Osteoblast (primary cell): ENCODE measurements at places on chromosomes 3 and 15. TPM values are rescaled to one million over a fixed set of nuclear protein-coding genes. Genes with fewer than 3 reads are reported as not detected.

DNA sequence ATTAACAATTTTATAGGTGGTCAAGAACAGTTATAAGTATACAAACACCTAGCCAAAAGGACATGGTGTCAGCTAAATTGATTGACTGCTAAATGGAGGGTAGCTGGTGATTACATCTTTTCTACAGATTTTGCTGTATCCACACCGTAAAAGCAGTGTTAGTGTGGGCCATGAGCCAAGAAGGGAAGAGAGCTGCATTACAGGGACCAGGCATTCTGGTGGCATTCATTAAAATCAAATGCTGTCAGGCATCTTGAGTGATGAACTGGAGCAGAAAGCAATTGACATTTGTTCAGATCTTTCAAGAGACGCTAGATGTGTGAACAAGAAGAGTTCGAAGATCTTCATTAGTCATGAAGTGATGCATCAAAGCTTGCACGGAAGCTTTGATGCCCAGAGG lies 177.9 kb downstream of the ARPP21 start:
- DNase-seq: no peak

- DNase-seq: no peak
Measured at GRCh38 chr3:46098319-46098761, 71.1 kb upstream of the XCR1 start.

DNA sequence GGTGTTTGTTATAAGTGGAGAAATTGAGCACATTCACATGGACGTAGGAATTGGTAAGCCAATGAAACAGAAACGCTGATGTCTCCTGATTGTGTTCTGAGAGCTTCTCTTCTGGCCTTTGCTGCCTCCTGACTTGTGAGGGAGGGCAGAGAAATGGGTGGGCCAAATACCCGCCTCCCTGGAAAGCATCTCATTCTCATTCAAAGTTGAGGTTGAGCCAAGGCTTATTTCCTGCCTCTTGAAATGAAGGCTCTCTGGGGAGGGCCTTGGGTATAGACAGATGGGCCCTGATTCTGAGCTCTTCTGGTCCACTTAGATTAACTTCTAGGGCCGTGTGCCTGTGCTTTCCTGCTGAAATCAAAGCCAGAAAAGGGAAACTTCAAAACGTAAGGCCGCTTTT lies 57.4 kb upstream of the MYZAP start:
- DNase-seq: no peak

The GRAMD2A gene
- not detected in 2 replicates for total RNA-seq

DNA sequence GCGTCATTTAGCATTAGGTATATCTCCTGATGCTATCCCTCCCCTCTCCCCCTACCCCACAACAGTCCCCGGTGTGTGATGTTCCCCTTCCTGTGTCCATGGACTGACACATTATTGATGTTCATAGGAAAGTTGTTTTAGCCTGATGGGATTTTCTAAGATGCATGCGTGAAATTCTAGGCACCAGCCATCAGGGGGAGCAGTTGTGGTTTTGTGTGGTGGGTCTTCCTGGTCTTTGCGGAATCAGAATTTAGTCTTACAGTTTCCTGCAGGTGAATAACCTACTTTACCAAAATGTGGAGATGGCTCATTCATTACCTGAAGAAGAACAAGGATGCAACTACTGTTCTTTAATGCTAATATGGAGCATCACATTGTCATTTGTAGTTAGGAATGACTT lies 455.0 kb upstream of the THBS1 start:
- no peak for DNase-seq

DNA sequence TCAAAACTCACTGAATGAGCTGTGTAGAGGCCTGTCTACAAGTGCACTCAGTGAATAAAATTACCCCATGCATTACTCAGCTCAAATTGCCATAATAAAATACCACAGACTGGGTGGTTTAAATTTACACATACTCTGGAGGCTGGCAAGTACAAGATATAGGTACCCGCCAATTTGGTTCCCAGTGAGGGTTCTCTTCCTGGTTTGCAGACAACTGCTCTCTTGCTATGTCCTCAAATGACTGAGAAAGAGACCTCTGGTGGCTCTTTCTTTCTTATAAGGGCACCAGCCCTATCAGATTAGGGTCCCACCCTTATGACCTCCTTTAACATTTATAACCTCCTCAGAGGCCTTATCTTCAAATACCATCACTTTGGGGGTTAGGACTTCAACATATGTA lies 237.0 kb downstream of the CPNE4 start:
- no peak for DNase-seq

- peak; percentile 95 for DNase-seq
Measured at GRCh38 chr3:184523825-184524615, 37.6 kb upstream of the EPHB3 start.

The SERPINI2 gene
- total RNA-seq: not detected in 2 replicates
